ENCODE measurements at places on chromosomes 6 and 20. TPM values are rescaled to one million over a fixed set of nuclear protein-coding genes. Genes with fewer than 3 reads are reported as not detected.

GRCh38 chr20:37977786-37978185 lies 55.5 kb downstream of the TTI1 start:
- DNase-seq = no peak

The ALDH5A1 gene
- 1.7 TPM for total RNA-seq

The SCRT2 gene
- not detected for total RNA-seq

The IDH3B gene
- total RNA-seq = 102 TPM
